ENCODE measurements at places on chromosomes 2 and 18.

DNA sequence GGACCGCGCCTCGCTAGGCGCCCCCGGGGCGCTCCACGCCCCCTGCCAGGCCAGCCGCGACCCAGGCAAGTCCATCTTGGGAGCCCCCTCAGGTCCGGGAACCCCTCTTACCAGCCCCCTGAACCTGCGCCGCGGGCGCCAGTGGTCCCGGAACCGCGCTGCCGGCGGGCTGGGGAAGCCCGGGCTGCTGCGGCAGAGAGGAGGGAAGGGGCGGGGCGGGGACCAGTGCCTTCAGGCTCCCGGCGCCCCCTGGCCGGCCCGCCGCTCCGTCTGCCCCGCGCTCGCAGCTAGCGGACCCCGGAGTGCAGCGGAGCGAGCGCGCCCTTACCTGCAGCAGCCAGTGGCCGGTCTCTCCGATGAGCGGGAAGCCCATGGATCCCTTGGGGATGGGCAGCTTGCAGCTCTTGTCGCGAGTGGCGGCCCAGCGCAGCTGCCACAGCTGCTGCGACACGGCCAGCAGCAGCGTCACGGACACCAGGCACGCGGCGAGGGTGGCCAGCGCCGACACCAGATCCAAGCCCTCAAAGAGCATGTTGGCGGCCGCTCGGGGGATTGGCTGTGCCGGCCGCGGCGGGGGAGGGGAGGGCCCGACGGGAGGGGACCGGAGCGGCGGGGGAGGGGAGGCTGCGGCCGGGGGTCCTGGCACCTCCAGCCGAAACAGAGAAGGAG is at the start of gene CYP26B1:
TSS of gene CYP26B1 (minus strand) at position 560 of the 669 bp plus-strand sequence. CDS start at position 532, 28 bp downstream.
- DNase-seq, result no peak

- DNase-seq, result no peak
Observed at GRCh38 chr2:43792653-43793052, 18.8 kb downstream of the DYNC2LI1 start.

GRCh38 chr2:215535741-215536140 is 99.9 kb upstream of the FN1 start:
- no peak for DNase-seq

GRCh38 chr2:150234787-150235446 is 252.6 kb downstream of the RND3 start:
- DNase-seq, result no peak

DNA sequence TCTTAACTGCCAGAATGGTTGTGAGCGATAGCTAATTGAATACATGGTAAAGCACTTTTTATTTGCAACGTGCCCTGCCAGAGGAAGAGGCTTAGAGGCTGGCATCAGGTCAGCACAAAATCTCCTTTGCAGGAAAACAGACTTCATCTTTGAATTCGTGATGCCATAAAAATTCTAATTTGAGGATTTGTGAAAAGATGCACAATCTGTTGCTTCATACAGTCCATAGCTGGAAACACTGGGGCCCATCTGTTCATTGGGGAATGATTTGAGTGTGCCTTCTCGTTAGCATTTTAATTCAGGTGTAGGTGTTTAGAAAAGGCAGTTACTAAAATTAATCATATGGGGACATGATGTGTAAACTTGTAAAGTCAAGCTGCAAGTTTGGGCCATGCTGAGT is 876.0 kb downstream of the SLC4A3 start:
- DNase-seq, result no peak

Measured in DMS153 (cell line).